ENCODE measurements at places on chromosomes 3 and 15.

- DNase-seq: no peak
These were observed 541.6 kb upstream of the ALCAM start for GRCh38 chr3:104825116-104825515.

- peak; percentile 78 for DNase-seq
These were observed 4.8 kb downstream of the IDH2 start for GRCh38 chr15:90097475-90097874.

GRCh38 chr3:15107075-15107947 is 8.4 kb upstream of the RBSN start:
- no peak for DNase-seq

DNA sequence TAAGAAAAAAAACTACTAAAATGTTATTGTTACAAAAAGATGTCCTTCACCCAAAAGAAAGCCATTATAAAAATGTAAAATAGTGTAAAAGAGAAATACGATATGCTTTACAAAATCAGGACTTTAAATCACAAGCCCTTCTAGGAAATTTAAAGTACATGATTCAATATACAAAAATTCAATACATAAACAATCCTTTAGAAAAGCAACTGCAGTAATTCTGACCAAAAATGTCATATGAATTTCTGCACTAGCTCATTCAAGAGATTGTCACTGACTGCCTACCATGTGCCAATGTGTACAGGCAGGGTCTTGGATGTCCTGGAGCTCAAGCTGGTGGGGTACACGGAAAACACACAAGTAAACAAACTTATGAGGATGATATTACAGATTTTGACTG is 2.5 kb downstream of the MORC1 start:
- no peak for DNase-seq

- no peak for DNase-seq
These were observed 84.5 kb downstream of the CHSY1 start for GRCh38 chr15:101167411-101167752.

GRCh38 chr3:175606650-175607318 is 747.6 kb downstream of the NAALADL2 start:
- DNase-seq: no peak

DNA sequence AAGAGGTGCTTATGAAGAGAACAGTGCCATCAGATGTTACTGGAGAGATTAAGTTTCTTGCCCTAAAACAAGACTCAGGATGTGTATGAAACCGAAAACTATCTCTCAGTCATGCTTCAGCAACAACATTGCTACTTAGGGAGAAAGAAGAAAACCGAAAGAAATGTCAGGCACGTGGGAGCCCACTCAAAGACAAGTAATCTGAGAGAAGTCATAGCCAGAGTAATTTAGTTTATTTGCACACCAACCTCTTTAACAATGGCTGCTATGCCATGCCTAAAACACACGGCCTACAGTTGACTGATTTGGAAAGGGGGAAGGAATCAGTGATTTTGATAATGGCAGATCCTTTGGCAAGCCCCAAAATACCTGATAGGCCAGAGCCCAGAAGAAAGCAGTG is 162.9 kb downstream of the TIGIT start:
- no peak for DNase-seq

- no peak for DNase-seq
These were observed 1013.3 kb upstream of the SEMA6D start for GRCh38 chr15:46703871-46704637.

- no peak for DNase-seq
These were observed 294.8 kb downstream of the MCTP2 start for GRCh38 chr15:94526071-94526689.

DNA sequence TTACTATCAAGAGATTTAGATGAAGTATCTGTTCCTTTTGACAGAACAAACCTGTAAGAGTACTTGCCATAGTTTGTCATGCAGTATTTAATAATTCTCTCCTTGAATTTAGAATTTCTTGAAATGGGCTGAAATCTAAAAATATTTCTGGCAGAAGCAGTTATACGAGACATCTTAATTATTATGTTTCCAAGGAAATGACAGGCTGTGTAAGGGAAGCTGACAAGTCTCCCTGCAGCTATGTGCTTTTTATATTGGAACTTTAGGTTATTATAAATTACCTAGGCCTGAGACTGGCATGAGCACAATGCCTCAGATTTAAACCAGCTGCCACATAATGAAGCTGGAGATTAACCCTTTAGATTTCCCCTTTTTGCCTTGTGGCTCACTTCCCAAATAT is 365.0 kb upstream of the EPHA6 start:
- no peak for DNase-seq

GRCh38 chr15:94909510-94909909 is 678.1 kb downstream of the MCTP2 start:
- DNase-seq: no peak

GRCh38 chr3:8768364-8769087 is 887 bp downstream of the OXTR start:
- DNase-seq: peak; percentile 6

- no peak for DNase-seq
These were observed 56.3 kb upstream of the PSMD6 start for GRCh38 chr3:64079369-64080150.

GRCh38 chr3:160806686-160807085 is 50.7 kb downstream of the PPM1L start:
- DNase-seq: no peak

DNA sequence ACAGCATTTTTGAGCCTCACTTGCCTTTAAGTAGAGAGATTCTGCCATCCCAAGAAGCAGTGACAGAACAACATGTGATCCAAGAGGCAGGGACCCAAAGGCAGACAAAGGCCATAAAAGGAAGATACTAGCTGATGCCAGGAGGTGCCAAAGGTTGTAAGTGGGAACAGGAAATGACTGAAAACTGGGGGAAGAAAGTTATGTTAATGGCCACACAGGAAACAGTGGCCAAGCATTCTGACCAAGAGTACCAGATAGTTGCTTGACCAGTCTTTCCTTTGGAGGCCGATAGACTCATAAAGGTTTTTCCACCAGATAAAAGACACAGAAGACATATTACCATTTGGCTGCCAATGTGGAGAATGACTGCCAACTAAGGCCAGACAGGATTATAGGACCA is 274.5 kb upstream of the PEX5L start:
- no peak for DNase-seq

DNA sequence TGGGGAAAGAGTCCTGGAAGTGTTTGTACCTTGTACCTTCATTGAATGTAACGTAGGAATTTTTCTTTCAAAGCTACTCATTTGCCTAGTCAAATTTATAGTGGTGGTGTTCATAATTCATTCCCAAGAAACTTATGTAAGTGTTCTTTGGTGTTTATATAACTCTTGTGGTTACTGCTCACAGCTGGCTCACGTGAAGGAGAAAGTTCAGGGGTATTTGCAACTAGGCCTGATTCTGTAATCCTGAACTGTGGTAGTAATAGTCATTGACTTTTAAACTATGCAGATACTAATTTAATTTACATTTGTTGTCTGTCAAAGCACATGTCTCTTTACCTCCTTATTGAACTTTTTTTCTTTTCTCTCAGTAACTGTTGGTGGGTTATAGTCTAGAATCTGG is 50.5 kb upstream of the TEX264 start:
- no peak for DNase-seq

DNA sequence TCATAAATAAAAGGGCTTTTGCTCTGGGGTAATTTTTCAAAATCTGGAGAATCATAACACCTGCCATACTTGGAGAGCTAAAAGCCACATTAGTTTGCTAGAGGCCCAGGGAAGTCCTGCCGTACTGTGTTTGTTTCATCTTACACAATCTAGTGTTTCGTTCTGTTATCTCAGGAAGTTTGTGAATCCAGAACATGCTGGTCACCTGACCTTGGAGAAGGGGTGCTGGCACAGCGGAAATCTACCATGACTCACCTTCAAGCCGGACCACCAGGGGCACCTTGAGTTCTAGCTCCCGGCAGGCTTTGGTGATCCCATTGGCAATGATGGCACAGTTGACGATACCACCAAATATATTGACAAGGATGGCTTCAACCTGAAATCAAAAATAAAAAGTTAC is 253.9 kb downstream of the SUCLG2 start:
- no peak for DNase-seq

GRCh38 chr15:52787549-52788098 is 2.5 kb downstream of the ONECUT1 start:
- DNase-seq: no peak

DNA sequence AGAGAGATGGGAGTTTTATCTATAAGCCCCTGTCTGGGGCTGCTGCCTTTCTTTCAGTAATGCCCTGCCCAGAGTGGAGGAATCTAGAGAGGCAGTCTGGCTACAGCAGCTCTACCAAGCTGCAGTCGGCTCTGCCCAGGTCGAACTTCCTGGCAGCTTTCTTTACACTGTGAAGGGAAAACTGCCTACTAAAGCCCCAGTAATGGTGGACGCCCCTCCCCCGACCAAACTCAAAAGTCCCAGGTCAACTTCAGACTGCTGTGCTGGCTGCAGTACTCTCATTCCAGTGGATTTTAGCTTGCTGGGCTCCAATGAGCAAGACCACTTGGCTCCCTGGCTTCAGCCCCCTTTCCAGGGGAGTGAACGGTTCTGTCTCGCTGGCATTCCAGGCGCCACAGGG is 65.9 kb upstream of the RARB start:
- no peak for DNase-seq

- DNase-seq: no peak
These were observed 27.0 kb downstream of the PTH1R start for GRCh38 chr3:46904303-46905212.

- no peak for DNase-seq
These were observed 803 bp downstream of the ITIH3 start for GRCh38 chr3:52795298-52795900.

DNA sequence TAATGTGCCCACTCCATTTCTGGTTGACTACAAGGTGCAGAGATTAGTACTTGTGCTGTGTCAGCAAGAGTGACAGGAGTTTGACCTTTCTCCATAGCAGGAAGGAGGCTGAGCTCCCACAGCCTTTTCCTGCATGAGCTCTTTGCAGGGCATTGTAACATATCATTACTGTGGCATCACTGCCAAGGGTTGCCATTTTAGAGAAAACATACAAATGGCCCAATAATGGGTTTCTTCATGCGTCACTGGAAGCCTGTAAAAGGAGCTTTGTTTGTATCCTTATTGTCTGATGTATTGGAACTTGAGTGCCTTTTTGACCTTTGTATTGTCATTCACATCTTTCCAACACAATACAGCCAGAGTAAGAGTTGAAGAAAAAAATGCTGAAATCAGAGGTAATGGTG is 323.0 kb upstream of the CDIN1 start:
- no peak for DNase-seq

DNA sequence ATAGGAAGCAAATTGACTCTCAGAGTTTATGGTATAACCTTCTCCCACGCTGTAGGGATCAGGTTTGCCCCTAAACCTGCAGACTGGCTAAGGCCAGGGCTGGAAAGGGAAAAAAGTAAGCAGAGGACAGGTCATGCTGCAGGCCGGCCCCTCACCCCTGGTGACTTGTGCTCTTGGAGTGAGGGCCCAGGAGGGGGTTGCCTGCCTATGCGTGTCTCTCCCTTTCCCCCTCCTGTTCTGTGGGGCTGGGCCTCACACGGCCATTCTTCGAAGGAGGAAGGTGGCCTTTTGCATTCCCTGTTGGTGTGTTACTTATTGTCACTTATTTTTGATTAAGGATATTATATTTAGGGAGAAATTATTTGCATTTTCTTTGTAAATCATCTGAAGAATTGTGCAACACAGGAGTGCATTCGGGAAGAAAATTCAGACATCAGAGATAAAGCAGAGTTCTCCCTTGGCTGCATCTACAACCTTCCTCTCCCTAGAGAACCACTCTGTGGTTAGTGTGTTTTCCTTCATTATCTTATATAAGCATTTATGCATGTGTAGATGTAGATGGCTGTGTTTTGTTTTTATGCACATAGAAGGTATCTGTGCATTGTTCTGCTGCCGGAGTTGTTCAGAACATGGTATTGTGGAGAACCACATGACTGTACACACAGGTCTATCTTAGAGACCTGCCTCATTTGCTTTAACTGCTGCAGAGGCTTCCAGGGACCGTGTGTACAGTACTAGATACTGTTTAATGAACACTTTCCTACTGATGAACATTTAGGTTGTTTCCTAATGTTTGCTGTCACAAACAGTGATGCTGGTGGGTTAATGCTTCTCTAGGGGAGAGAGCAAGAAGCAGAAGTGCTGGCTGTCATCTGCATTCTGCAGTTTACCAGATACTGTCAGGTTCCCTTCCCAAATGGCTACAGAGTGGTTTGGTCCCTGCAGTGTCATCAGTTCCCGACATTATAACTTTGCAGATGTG is 133.5 kb downstream of the APBA2 start:
- no peak for DNase-seq

- no peak for DNase-seq
These were observed 57.6 kb downstream of the FNDC3B start for GRCh38 chr3:172096881-172097420.

GRCh38 chr3:50302095-50303012 is 1.0 kb downstream of the HYAL1 start:
- no peak for DNase-seq

GRCh38 chr15:100495861-100496260 is 32.9 kb downstream of the CERS3 start:
- no peak for DNase-seq

- DNase-seq: no peak
These were observed 31.5 kb upstream of the KY start for GRCh38 chr3:134682196-134682880.

DNA sequence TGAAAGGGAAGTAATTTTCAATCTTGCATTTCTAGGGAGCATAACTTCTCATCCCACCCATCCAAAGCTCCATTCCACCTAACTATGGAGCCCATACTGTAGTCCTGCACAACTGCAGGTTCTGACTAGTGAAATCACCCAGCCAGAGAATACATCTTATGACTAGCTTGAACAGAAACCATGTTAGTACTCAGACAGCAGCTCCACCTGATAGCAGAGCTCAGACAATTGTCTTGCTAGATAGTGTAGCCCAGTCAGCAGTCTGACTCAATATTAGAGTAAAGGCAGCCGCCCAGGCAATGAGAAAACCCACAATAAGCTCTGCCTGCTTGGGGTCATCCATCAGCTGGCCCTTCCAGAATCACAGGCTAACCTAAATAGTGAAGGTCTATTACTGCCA is 544.7 kb upstream of the GBE1 start:
- no peak for DNase-seq

GRCh38 chr3:134419214-134419959 is 45.1 kb upstream of the AMOTL2 start:
- DNase-seq: no peak

- no peak for DNase-seq
These were observed 62.4 kb upstream of the RARB start for GRCh38 chr3:25365636-25366035.

- DNase-seq: no peak
These were observed 106.3 kb downstream of the RORA start for GRCh38 chr15:61122647-61123375.

DNA sequence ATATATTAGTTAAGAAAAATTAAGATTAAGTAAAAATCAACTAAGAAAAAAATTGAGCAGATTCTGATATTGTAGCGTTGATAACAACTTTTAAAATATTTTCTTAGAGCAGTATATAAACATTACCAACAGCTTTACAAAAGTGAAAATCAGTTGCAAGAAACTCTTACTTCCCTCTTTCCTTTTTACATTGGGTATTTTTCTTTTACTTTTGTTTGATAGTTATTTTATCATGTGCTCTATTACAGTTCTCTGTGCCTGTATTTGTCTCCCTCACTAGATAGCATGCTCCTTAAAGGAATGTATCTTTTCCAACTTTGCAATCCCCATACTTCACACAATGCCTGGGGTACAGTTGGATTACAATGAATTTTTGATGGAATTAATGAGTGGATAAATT is 87.5 kb upstream of the P3H2 start:
- DNase-seq: no peak

Measured in activated T-cell treated with anti-CD3 and anti-CD28 coated beads, Interleukin-2, amount 50 U/mL, for 72 hours (primary cell).